ENCODE measurements at places on chromosomes 3 and 15. TPM values are rescaled to one million over a fixed set of nuclear protein-coding genes. Genes with fewer than 3 reads are reported as not detected.

- DNase-seq: no peak
- H3K4me3 ChIP-seq: no peak overlapping the region
- no peaks in the 10 kb centered on the region for H3K4me1 ChIP-seq
- H3K36me3 ChIP-seq: no peaks in the 10 kb centered on the region
Measured at GRCh38 chr15:81357180-81357686, 16.8 kb downstream of the TMC3 start.

GRCh38 chr3:190385731-190386688, 2.0 kb upstream of the CLDN16 start:
- no peaks in the 10 kb centered on the region for H3K36me3 ChIP-seq
- DNase-seq: no peak
- H3K4me3 ChIP-seq: no peak overlapping the region

- DNase-seq: no peak
- no peaks in the 10 kb centered on the region for H3K4me1 ChIP-seq
- H3K27ac ChIP-seq: no peak overlapping the region
- H3K27me3 ChIP-seq: no peaks in the 10 kb centered on the region
- H3K36me3 ChIP-seq: no peaks in the 10 kb centered on the region
- H3K4me3 ChIP-seq: no peak overlapping the region
Measured at GRCh38 chr3:37907906-37908305, 46.2 kb downstream of the CTDSPL start.

DNA sequence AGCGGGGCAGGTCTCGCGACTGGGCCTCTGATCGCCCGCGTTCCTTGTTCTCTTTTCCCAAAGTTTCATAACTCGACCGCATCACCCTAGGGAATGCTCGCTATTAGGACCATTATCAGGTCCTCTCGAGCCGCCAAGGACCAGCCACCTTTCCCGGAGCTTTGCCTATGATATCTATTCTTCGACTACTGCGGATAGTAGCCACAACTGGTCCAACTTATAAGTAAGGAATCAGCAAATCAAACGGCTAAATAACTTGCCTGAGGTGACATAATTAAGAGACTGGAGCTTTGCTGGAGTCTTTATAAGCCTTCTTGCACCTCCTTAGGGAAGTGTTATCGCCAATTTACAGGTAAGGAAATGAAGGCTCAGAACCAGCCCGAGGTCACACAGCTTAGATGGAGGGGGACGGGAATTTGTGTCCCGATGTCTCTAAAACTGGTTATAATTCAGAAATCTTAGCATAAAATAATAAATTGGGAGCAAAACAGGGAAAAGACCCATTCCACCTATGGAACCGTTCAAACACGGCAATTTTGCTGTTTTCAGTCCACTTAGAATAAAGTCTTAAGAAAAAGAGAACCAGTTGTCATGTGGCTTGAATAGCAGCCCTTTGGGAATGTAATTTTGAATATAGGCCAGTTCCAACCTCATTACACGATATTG, 479 bp upstream of the PLD1 start:
- H3K27me3 ChIP-seq: no peaks in the 10 kb centered on the region
- DNase-seq: no peak
- H3K4me3 ChIP-seq: peak overlapping the region; percentile 52
- H3K36me3 ChIP-seq: no peaks in the 10 kb centered on the region

DNA sequence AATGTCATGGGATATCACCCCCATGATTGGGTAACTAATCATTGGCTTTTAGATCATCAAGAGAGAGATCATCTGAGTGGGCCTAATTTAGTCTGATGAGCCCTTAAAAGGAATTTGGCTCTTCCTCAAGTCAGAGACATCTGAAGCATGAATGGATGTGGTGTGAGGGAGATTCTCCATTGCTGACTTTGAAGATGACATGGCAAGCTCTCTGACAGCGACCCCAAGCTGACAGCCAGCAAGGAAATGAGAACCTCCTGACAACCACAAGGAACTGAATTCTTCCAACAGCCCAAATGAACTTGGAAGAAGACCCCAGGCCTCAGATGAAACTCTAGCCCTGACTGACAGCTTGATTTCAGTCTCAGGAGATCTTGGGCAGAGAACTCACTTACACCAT, 108.4 kb upstream of the SPATA12 start:
- no peak overlapping the region for H3K27ac ChIP-seq
- H3K4me1 ChIP-seq: no peaks in the 10 kb centered on the region
- no peaks in the 10 kb centered on the region for H3K27me3 ChIP-seq
- DNase-seq: no peak
- H3K36me3 ChIP-seq: no peaks in the 10 kb centered on the region

- H3K27me3 ChIP-seq: no peaks in the 10 kb centered on the region
- no peak for DNase-seq
- no peak overlapping the region for H3K27ac ChIP-seq
- no peaks in the 10 kb centered on the region for H3K4me1 ChIP-seq
Measured at GRCh38 chr3:115624029-115624741, 875 bp downstream of the GAP43 start.

DNA sequence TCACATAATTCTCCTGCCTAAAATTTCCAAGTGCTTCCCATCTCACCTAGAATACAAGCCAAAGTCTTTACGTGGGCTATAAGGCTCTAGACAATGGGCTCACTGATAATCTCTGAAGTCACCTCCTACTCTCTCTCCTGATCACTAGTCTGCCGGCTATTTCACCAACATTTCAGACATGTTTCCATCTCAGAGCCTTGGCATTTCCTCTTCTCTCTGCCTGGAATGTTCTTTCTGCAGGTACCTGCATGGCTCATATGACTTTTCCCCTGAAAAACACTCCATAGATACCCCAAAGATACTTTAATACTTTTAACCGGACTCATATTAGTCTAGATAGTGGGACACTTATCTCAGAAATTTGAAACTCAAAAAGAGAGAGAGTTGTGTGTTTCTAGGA, 32.7 kb downstream of the CD200 start:
- H3K27me3 ChIP-seq: no peaks in the 10 kb centered on the region
- no peak overlapping the region for H3K4me3 ChIP-seq
- H3K27ac ChIP-seq: no peak overlapping the region
- H3K4me1 ChIP-seq: no peaks in the 10 kb centered on the region
- no peaks in the 10 kb centered on the region for H3K36me3 ChIP-seq

GRCh38 chr3:41363830-41364523, 164.7 kb downstream of the CTNNB1 start:
- DNase-seq: no peak
- no peaks in the 10 kb centered on the region for H3K4me1 ChIP-seq
- H3K27ac ChIP-seq: no peak overlapping the region
- no peaks in the 10 kb centered on the region for H3K27me3 ChIP-seq

GRCh38 chr15:89334510-89335297, at the start of gene POLG:
POLG (minus strand) TSS chr15:89334824; CDS start chr15:89333754, 1,070 bp downstream.
- H3K27me3 ChIP-seq: no peaks in the 10 kb centered on the region
- H3K27ac ChIP-seq: peak within 1 kb of the TSS; percentile 85
- DNase-seq: peak; percentile 98
- peak within 1 kb of the TSS; percentile 77 for H3K4me3 ChIP-seq
- peaks cover 14% of the 10 kb centered on the region for H3K4me1 ChIP-seq

GRCh38 chr3:72448375-72448823, 399.8 kb downstream of the SHQ1 start:
- no peak for DNase-seq
- H3K4me3 ChIP-seq: no peak overlapping the region
- H3K27ac ChIP-seq: no peak overlapping the region
- H3K27me3 ChIP-seq: no peaks in the 10 kb centered on the region
- H3K4me1 ChIP-seq: peaks cover 20% of the 10 kb centered on the region
- H3K36me3 ChIP-seq: no peaks in the 10 kb centered on the region

DNA sequence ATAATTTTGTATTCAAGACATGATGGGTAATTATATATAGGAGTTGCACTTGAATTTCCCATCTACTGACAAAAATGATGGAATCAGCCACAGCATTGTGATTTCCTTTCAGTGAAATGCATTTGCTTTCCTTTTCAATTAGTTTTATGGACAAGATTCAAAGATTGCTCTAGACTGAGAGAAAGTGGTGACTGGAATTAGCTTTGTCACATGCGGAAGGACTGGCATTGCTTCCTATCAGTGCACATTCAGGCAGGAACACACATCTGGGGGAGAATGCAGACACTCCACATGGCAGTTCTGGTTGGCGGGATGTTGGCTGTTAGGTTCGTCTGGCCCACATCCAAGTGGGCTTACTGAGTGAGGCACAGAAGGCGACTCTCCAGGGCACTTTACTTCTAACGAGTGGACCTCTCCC, 399.3 kb upstream of the RGMA start:
- no peak for DNase-seq
- H3K27me3 ChIP-seq: no peaks in the 10 kb centered on the region
- peaks cover 38% of the 10 kb centered on the region for H3K4me1 ChIP-seq
- no peak overlapping the region for H3K4me3 ChIP-seq
- no peaks in the 10 kb centered on the region for H3K36me3 ChIP-seq
- no peak overlapping the region for H3K27ac ChIP-seq

The SAXO2 gene
- 1.8 TPM for total RNA-seq

The TRIM59 gene
- 2.4 TPM for total RNA-seq

The CXCR6 gene
- 0.89 TPM for total RNA-seq

The ADAMTS7 gene
- 0.25 TPM for total RNA-seq

The FOXL2 gene
- total RNA-seq: 0.04 TPM

The FMN1 gene
- total RNA-seq: 10.2 TPM

The TIMP4 gene
- 0.95 TPM for total RNA-seq
